ENCODE measurements at places on chromosomes 2 and 18.

GRCh38 chr2:100185105-100185504, 42.7 kb upstream of the AFF3 start:
- no peak for DNase-seq

DNA sequence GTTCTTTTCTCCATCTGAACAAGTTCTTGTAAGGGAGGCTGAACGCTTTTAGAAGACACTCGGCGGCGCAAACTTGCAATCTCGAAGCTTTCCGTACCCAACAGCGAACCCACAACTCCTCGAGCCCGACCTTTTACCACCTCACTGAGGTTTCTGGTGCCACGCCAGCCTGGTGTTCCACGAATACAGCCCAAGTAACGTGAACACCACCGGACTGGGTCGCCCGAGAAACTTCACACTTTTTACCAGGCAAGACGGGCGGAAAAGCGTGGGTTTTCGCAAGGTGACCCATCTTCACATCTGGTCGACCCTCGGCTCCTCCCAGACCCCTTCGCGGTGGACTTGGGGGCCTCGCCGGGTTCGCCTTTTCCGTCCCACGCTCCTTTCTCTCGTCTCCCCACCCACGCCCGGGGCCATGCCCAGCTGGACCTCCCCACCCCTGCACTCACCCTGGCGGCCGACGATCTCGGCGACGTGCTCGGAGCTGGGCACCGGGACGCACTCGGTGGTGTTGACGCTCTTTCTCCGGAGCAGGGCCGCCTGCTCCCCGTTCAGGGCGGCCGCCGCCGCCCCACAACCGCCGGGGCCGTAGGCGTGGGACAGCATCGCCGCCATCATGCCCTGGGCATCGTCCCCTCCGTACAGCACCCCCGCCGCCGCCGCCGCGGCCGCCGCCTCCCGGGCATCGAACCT, 1.2 kb downstream of the MEX3C start:
- DNase-seq, result no peak

- DNase-seq, result no peak
Observed at GRCh38 chr2:216274194-216274840, 98.0 kb downstream of the MARCHF4 start.

GRCh38 chr18:80229363-80229762, 18.0 kb downstream of the PARD6G start:
- DNase-seq, result no peak

DNA sequence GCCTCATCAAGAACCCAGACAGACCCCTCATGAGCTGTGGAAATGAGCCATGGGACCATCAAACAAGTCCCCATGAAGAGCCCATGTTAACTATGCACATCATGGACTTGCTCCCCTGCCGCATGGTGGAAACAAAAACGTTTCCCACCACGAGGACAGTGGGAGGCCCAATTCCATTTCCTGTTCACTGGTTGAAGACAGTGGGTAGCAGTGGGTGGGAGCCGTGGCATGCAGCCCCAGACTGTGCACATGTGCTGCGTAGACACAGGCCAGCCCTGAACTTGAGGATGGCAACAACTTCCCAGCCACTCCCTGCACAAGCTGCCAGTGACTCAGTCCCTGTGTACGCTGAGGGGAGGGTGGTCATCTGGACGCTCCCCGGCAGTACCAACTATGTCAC, 108.4 kb upstream of the LMAN1 start:
- no peak for DNase-seq
